ENCODE measurements at places on chromosomes 2 and 18.
A peak's percentile ranks its signal among the peaks of the same experiment; 100 is the strongest.

DNA sequence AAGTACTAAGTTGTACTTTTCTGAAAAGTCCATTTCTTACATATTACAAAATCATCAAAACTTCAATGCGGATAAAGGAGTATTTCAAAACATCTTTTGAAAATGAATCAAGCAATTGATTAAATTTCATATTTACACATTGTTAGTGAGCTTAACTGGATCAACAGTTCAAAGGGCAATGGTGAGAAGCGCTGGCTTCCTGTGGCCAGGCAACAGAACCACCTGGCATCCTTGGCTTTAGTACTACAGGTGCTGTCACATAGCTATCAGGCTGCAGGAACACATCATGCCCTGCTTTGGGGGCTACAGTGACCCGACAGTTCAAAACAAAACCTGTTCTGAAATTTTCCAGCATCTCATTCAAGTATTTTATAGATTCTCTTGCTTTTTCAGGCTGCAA lies 59.2 kb downstream of the SMAD2 start:
- no peak for DNase-seq

- DNase-seq, result no peak
These were observed 114.1 kb downstream of the TPO start for GRCh38 chr2:1527153-1527992.

- no peak for DNase-seq
These were observed 174.7 kb downstream of the ACKR3 start for GRCh38 chr2:236744281-236744705.

GRCh38 chr2:173249661-173250641 lies 104.7 kb upstream of the CDCA7 start:
- DNase-seq, result no peak

DNA sequence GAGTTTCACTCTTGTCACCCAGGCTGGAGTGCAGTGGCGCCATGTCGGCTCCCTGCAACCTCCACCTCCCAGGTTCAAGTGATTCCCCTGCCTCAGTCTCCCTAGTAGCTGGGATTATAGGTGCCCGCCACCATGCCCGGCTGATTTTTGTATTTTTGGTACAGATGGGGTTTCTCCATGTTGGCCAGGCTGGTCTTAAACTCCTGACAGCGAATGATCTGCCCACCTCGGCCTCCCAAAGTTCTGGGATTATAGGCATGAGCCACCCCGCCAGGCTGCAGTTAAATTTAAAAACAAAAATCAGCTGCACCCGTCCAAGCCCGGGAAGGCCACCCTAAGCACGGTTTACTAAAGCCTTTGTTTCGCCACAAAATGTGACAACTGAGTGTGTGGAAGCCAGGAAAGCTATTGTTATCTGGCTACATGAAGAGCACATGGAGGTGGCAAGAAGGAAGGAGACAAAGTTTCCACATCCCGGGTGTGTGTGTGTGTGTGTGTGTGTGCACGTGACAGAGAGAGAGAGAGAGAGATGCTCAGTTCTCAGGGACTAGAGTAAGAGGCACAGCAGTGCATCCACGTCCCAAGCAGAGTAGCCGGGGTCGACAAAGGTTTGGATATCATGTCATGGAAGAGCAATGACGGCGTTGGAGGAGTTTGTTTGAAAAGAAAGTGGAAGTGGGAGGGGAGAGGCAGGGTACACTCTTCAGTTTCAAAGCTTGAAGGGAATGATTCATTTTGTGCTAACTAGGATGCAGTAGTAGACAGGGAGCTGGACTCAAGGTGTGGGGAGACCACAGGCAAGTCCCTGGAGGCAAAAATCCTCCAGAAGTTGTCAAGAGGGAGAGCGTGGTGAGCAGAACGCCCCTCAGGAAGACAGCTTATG lies 20.1 kb downstream of the INPP5D start:
- DNase-seq, result no peak

DNA sequence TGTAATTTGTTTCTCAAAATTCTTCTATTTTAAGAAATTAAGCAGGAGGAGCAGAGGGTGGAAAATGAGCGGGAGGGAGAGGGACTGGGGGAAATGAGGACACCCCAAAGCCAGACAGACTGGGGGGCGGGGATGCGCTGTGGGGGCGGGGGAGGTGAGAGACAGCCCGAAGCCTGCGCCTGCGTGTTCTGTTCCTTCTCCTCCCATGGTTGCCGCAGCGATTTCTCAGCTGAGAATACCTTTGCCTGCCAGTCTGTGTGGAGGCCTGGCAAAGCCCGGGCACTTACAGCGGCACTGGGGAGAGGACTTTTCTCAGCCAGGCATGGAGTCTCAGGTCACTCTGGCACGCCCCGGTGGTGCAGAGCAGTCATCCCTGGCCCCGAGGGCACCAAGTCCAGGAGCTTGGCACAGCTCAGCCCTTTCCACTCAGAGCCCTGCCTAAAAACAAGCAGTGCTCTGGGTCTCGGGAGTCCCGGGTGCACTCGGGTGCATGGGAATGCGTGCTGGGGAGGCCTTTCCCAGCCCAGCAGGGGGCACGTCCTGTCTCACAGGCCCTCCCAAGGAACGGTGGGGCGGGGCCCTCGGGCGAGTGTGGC lies 289.3 kb upstream of the HS6ST1 start:
- DNase-seq, result no peak

DNA sequence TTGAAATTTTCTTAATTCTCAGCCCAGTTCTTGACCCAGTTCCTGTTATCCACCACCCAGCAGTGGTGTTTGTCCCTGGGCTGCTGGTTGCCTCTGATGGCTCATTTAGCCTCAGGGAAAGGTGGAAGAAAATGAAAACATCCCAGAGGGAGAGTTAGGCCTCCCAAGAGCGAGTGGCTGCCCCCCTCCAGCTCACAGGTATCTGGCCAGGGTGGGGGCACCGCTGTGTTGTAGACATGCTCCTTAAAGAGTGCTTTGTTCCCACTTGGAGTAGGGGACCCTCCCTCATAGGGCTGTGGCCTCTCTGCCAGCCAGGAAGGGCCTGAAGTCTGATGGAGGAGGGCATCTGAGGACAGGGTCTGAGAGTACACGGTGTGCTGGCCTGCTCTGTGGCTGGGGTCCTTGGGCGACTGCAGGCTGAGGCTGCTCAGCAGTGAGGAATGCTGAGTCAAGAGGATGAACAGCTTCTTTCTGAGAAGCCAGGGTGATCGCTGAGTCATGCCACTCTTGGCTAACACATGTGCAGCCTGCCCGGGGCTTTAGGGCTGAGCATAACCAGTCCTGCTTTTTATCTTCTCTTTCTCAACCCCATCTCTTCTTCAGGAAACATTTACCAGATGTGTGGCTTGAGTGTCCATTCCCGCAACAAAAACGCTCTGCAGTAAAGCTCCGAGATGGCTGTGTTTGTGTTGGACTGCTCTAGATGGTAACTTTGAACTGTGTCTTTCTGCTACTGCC lies 72.3 kb downstream of the IL1R2 start:
- peak; percentile 56 for DNase-seq

DNA sequence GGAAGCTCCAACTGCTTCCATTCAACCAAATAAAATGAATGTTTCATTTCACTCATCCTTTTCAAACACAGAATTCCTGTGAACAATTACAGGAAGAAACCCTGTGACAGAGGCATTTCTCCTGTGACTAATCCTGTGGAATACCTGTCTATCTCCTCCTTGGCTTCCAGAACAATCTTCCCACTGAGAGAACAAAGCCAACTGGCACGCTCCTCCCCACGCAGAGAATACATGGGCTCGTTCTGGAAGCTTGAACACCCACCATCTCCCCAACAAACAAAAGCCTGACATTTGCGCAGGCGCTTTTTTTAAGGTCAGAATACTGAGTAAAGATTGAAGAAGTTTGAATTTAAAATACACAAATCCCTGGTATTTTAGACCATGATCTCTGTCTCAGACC lies 104.7 kb upstream of the SLC66A3 start:
- DNase-seq, result no peak

GRCh38 chr18:55237660-55238059 lies 278.4 kb upstream of the CCDC68 start:
- DNase-seq, result no peak

DNA sequence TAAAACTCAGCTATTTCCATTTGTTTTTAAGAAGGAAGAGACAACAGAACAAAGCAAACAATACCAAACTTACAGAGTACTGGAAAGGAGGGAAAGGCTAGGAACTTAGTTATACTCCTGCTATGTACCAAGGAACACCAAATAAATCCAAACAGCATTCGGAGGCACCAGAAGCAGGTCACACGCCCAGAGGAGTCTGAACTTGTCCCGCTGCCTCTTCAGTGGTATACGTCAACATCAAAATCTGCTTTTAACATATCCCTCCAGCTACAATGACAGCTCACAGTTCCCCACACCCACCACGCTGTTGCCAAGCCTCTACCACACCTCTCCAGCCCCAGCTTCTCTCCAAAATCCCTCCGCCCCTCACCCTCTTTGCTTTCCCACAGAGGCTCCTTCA lies 17.3 kb downstream of the C2orf76 start:
- no peak for DNase-seq

- DNase-seq, result no peak
These were observed 763.1 kb downstream of the BCL11A start for GRCh38 chr2:59790186-59791003.

- DNase-seq, result no peak
These were observed 23.8 kb downstream of the FBXO41 start for GRCh38 chr2:73260338-73260984.

GRCh38 chr18:12879840-12880540 lies 4.0 kb downstream of the PTPN2 start:
- no peak for DNase-seq

- DNase-seq, result no peak
These were observed 26.1 kb upstream of the ROCK2 start for GRCh38 chr2:11370377-11371091.

GRCh38 chr2:213185147-213185822 lies 33.9 kb upstream of the IKZF2 start:
- DNase-seq, result no peak

- no peak for DNase-seq
These were observed 119.3 kb upstream of the NDUFV2 start for GRCh38 chr18:8983195-8983594.

- DNase-seq, result no peak
These were observed 12.9 kb downstream of the IL36B start for GRCh38 chr2:113039719-113040118.

- no peak for DNase-seq
These were observed 214.0 kb downstream of the CYP26B1 start for GRCh38 chr2:71933467-71934319.

DNA sequence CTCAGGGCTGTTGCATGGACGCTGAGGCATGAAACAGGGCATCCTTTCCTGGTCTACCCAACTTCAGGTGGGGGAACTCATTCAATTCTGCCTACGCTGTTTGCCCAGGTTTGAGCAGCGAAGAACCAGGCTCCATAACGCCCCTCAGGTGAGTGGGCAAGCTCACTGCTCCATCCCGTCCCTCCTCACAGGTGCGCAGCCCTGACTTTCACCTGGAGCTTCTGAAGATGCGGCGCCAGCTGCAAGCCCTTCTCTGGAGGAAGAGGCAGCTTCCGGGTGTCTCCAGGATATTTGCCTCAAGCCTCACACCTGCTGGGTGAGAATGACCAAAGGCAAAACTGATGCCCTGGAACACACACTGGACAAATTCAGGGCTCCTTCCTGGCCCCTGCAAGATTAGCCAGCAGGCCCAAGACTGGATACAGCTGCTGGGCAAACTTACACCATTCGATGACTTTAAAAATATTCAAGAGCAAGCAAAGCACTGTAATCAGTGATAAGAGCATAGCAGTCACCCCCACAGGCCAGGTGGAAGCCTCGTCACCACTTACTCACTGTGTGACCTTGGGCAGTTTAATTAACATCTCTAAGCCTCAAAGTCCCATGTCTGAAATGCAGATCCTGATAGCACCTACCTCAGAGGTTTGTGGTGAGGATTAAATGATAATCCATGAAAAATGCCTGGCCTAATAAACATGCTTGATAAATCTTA lies 97.7 kb downstream of the GYPC start:
- DNase-seq, result no peak

DNA sequence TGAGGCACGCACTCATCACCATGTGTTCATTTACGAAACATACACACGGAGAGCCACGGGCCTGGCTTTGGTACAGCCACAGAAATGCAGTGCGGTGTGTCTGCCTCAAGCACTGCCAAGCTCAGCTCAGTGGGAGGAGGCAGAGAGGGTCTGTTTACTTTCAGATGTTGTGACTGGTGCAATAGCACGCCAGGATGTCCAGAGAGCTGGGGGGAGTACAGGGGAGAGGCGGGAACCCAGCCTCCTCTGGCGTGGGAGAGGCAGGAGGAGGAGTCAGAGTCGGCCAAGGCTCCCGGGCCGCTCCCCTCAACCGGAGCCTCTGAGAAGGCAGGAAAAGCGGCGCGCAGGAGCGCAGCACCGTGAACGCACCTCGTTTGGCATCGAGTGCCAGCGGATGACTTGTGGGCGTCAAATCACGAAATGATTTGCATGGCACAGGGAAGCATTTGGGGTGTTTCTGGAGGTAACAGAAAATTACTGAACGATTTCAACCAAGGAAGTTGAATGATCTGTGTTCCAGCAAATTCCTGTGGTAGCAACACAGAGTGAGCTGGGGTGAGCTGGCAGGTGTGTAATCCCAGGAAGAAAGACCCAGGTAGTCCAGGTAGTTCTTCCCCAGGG lies 143.0 kb downstream of the ZNF516 start:
- DNase-seq, result no peak

DNA sequence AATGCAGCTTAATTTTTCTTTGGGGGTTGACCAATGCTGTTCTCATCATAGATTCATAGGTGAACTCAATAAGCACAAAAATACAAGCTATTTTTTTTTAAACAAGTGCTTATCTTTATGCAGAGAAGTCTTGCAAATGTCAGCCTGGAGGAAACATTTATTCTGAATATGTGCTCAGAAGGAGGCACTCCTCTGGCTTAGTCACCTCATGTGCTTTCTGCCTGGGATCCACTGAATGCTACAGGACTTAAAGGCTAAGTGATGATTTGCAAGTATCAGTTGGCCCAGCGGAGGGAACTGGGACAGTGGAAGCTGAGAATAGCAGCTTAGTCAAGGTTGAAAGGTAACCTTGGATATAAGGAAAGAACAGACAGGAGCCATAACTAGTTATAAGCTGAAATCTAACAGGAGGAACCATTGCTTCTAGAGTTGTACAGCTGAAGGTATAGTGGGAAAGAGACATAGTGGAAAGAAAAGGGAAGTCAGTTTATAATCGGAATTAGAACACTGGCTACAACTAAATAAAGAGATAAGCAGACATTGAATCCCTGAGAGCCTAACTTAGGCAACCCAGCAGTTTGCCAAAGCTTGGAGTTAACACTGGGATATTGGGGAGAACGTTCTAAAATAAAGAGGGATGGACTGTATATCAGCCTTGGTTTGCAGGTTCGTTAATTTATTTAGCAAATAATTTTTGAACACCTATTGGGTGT lies 488.7 kb downstream of the SUCLG1 start:
- no peak for DNase-seq

- no peak for DNase-seq
These were observed 101.1 kb downstream of the TRABD2A start for GRCh38 chr2:84779781-84780180.

GRCh38 chr18:36314098-36314497 lies 16.6 kb downstream of the FHOD3 start:
- no peak for DNase-seq

- DNase-seq, result no peak
These were observed 909 bp downstream of the NFATC1 start for GRCh38 chr18:79396431-79397246.

GRCh38 chr2:146624430-146625160 lies 1220.2 kb upstream of the ACVR2A start:
- no peak for DNase-seq

GRCh38 chr2:57461624-57462023 lies 585.0 kb upstream of the VRK2 start:
- no peak for DNase-seq

Measured in stimulated activated CD4-positive, alpha-beta T cell treated with anti-CD3 and anti-CD28 coated beads, Interleukin-2, amount 100 ng/mL, for 24 hours (primary cell).